Activated CD8-positive, alpha-beta memory T cell treated with anti-CD3 and anti-CD28 coated beads for 1 hour (primary cell): ENCODE measurements at places on chromosomes 4 and X.

- no peak for DNase-seq
Measured at GRCh38 chrX:24657671-24658386, 10.7 kb upstream of the PCYT1B start.

DNA sequence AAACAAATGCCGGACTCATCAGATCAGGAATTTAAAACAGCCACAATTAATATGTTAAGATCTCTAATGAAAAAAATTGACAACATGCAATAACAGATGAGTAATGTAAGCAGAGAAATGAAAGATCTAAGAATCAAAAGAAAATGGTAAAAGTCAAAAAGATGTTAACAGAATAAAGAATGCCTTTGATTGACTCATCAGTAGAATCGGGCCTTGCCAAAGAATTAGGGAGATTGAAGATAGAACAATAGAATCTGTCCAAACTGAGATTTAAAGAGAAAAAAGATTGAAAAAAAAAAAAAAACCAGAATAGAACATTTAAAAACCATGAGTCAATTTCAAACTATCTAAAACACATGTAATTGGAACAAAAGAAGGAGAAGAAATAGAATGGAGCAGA lies 25.9 kb upstream of the GUCY1A1 start:
- no peak for DNase-seq

- no peak for DNase-seq
Measured at GRCh38 chr4:105474099-105474518, 247 bp upstream of the PPA2 start.

DNA sequence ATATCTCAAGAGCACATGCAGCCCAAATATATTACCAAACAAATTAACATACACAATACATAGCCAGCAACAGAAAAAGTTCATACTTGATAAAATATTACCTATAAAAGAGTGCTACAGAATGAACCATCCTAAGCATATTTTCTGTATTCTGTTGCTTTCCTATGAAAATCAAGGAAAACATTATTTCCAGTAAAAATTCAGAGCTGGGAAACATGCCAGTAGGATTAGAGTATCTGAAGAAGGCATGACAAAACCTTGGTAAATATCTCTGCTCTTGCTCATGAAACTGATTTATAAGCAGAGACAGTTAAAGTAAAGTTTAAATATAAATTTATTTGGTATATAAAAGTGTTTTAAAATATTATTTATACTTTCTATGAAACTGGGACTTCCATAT lies 599.7 kb downstream of the ARAP2 start:
- DNase-seq: no peak

DNA sequence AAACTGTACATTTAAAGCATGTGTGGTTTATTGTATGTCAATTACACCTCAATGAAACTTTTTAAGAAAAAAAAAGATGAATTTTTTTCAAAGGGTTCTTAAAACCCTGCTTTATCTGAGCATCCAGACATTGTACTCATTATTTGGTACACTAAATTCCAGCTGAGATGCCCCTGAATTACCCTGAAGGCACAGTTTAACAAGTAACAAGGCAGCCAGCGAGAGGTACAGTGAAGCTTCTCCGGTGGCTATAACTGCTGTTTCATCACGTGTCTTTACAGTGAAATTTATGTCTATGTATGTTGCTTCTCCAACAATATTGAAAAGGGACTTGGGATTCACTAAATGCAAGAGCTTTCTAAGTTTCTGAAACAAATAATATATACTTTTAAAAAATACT lies 15.8 kb downstream of the SLC7A11 start:
- DNase-seq: no peak

DNA sequence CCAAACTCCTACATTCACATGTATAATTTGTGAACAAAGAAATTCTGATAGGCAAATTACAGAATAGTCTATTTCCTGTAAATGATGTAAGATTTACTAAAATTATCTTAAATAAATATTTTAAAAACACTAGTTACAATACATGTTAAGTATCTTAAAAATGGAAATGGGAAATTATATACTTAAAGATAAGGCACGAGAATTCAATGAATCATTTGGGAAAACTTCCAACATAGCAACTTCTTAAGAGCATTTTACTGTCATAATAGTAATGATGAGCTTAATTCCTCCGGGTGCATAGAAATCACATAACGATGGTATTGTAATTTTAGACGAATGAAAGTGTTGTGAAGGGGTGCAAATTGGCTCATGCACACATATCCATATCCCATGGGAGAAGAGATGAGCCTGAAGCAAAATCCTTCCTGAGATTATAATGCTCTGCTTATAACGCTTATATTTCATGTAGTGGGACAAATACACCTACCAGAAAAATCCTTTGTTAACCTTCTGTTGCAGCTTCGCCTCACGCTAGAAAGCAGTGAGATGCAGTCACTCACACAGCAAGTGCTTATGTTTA lies 873.5 kb downstream of the PDHA2 start:
- no peak for DNase-seq

- no peak for DNase-seq
Measured at GRCh38 chrX:19065535-19065934, 56.7 kb downstream of the ADGRG2 start.

DNA sequence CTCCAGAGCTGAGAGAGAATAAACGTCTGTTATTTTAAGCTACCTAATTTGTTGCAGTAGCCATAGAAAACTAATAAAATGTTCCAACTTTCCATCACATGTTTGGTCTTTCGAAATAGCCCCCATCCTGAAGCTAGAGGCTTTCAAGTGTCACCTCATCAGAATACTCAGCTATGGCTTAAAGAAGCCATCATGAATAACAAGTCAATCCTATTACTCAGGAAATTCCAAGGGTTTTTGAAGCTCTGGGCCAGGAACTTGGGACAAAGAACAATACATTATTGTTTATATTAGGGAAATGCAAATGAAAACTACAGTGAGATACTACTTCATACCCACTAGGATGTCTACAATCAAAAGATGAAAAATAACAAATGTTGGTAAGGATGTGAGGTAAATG lies 42.2 kb downstream of the TBCK start:
- no peak for DNase-seq

GRCh38 chrX:15349046-15349445 lies 13.7 kb upstream of the PIGA start:
- no peak for DNase-seq

DNA sequence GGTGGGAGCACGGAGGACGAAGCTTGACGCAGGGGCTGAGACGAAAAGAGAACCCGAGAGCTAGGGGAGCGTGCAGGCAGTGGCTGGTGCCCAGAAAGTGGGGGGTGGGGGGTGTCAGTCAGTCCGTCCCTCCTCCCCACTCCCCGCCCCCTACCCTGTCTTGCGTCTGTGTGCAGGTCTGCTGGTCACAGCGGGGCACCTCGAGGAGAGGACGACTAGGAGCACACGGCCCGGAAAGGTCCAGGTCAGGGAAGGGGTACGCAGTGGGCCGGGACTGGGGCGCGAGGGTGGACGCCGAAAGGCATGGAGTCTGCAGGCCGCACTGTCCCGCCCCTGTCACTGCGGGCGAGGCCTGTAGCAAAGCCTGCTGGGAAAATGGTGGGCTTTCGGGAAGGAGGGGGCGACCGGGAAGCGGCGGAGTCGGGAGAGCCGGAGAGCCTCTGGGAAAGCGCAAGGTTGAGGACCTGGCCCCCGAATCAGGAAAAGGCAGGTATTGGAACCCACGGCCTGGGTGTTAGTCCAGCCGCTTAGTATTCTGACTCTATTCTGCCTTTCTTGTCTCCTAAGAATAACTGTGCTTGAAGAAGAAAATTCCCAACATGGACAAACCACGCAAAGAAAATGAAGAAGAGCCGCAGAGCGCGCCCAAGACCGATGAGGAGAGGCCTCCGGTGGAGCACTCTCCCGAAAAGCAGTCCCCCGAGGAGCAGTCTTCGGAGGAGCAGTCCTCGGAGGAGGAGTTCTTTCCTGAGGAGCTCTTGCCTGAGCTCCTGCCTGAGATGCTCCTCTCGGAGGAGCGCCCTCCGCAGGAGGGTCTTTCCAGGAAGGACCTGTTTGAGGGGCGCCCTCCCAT lies 769 bp downstream of the TCEAL1 start:
- no peak for DNase-seq

DNA sequence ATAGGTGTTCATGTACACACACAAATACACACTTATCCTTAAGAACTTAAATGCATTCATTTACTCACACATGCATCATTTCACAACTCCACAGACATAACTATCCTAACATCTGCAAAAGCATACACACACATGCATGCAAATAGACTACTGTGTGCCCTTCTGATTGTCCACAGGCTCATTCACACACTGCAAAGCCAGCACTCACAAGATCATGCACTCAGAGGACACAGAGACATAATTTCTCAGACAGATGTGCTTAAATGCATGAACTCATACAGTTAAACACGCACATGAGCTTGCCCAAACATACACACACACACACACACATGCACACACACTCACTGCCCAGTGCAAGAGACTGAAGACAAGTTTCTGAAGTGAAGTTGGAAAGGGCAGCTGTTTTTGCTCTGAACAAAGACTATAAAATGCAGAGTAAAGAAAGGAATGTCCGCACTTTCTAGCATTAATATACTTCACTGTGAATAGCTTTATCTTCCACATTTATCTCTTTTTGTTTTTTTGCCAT lies 1018.0 kb upstream of the HS3ST1 start:
- no peak for DNase-seq

DNA sequence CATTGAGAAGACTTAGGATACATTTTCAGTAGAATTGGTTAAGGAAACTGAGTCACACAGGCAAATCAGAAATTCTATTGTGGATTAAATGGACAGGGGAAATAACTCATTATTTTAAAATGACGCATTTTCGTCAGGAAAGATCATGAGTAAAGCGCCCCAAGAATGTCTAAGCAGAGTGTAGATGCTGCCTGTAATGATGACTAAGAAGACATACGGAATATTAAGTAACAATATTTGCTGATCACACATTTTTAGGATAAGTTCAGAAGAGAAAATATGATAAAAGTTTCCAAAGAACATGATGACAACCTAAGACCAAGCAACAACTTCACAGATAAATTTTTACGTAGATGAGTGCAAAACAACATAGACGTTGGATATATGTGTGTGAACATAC lies 596.3 kb upstream of the TENM3 start:
- DNase-seq: no peak

- DNase-seq: no peak
Measured at GRCh38 chrX:47151435-47151834, 6.4 kb downstream of the RBM10 start.

- DNase-seq: no peak
Measured at GRCh38 chrX:129831091-129831885, 12.4 kb downstream of the ZDHHC9 start.

GRCh38 chr4:7860600-7861163 lies 79.0 kb downstream of the AFAP1 start:
- DNase-seq: no peak

- DNase-seq: no peak
Measured at GRCh38 chrX:131778269-131779218, 234.7 kb downstream of the OR13H1 start.

DNA sequence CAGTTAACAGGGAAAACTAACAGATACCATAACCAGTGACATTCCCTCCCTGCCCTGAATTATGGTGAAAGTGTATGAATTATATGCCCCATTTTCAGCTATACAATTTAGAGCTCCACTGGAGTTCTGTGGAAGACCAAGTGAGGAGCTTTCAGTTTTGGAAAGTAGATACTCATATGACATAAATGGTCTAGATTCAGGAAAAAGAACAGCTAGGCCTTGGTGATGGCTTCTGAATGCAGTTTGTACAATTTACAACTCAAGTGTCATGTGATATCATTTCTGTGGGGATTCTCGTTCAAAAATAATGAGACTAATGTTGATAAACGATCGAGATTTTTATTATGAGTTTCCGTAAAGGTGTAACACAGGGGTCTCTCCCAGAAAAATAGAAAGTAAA lies 8.2 kb upstream of the SEC24B start:
- DNase-seq: no peak

- no peak for DNase-seq
Measured at GRCh38 chr4:1266881-1267763, 18.2 kb upstream of the CTBP1 start.

- no peak for DNase-seq
Measured at GRCh38 chr4:24544208-24544988, 40.0 kb downstream of the DHX15 start.

- DNase-seq: no peak
Measured at GRCh38 chr4:170801771-170802170, 712.0 kb upstream of the AADAT start.

- no peak for DNase-seq
Measured at GRCh38 chrX:112769034-112769433, 71.6 kb downstream of the AMOT start.

DNA sequence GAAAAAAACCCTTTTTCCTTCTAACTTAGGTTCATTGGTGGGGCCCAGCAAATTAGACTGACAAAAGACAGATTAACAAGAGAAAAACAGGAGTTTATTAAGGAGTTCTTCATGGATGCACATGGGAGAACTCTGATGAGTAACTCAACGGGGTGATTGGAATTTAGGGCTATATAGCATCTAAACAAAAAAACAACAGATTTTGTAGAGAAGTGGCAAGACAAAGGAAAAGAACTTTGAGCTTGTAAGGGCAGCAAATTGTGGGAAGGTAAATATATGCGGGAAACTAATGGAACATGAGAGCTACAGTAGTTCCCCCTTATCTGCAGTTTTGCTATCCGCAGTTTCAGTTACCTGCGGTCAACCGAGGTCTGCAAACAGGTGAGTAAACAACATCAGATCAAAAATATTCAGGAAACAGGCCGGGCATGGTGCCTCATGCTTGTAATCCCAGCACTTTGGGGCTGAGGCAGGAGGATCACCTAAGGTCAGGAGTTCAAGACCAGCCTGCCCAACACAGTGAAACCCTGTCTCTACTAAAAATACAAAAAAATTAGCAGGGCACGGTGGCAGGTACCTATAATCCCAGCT lies 573.6 kb downstream of the ADGRL3 start:
- DNase-seq: no peak

DNA sequence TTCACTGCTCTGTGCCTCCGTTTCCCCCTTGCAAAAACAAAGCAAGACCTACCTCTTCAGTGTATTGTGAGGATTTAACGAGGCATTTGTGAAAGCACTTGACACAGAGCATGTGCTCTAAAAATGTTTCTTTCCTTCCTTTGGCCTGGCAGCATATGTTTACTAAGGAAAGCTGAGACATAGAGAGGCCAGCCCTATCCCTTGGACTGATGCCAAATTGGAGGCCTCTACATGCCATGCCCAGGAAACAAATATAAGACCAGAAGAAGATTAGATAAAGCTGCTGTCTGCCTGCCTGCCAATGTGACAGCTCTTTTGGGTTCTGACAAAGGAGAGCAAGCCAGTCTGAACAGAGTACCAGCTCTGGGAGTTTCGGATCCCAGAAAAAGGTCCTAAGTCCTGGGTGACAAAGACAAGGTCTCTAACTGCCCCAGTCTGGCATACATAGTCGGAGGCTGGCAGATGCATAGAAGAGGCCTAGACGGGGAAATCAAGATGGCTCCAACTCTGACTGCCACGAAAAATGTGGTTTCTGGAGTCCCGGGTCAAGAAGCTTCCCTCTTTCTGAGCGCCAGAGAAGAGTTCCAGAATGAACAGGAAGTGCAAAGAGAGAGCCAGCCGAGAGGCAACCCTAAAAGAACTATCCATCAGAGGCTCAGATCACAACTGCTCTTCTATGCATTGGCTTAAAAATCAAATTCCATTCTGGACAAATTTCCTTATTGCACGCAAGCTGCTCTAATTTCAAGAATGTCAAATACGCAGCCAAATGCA lies 25.8 kb downstream of the OTUD6A start:
- DNase-seq: no peak
